ENCODE measurements at places on chromosomes 2 and 18. TPM values are rescaled to one million over a fixed set of nuclear protein-coding genes. Genes with fewer than 3 reads are reported as not detected.

SYT4 gene
- not detected for total RNA-seq

SNTG2 gene
- total RNA-seq, result 7.0 TPM

SCN7A gene
- total RNA-seq, result 5.0 TPM

DSG2 gene
- 4.3 TPM for total RNA-seq

PCGF1 gene
- total RNA-seq, result 15.9 TPM

SKOR2 gene
- total RNA-seq, result not detected

WDR75 gene
- total RNA-seq, result 28.9 TPM

SLC11A1 gene
- total RNA-seq, result 40.1 TPM

NR4A2 gene
- 62.0 TPM for total RNA-seq

IL1F10 gene
- not detected for total RNA-seq

AGAP1 gene
- 16.8 TPM for total RNA-seq

GPR75 gene
- 4.3 TPM for total RNA-seq

ARHGAP15 gene
- 26.2 TPM for total RNA-seq

LBH gene
- 213 TPM for total RNA-seq

RTP5 gene
- total RNA-seq, result not detected

NDC80 gene
- total RNA-seq, result 2.4 TPM

IL1RL2 gene
- total RNA-seq, result 0.54 TPM

LYG1 gene
- 2.7 TPM for total RNA-seq

DNMT3A gene
- 48.2 TPM for total RNA-seq

SMC6 gene
- total RNA-seq, result 11.6 TPM

HNMT gene
- 82.8 TPM for total RNA-seq

TOGARAM2 gene
- total RNA-seq, result 0.65 TPM

ITGB6 gene
- not detected for total RNA-seq

TFPI gene
- total RNA-seq, result 105 TPM

ELOA2 gene
- not detected for total RNA-seq

GATA6 gene
- total RNA-seq, result 41.5 TPM

CHRNA1 gene
- not detected for total RNA-seq

SPP2 gene
- total RNA-seq, result not detected

ABCG8 gene
- not detected for total RNA-seq

Data from aorta (tissue), 5 donors.